ENCODE measurements at places on chromosomes 11 and 22.

DNA sequence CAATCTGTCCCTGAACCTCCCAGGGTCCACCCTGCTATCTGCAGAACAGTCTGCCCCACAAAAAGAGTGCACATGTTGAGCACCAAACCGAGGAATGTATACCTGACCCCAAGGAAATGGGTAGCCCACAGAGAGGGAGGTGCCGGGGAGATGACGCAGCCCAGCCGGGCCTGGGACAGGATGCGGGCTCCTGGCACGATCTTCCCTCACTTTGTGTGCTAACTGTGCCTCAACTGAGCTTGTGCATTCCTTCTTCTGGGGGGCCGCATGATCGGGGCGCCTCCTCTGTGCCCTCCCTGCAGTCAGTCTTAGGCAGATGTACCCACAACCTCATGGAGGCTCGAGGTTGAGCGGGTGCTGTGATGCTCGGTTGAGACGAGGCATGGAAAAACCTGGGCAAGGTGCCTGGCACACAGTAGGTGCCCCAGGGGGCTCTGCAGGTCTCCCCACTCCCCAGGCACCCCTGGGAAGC is 2.4 kb downstream of the GAS2L1 start:
- no peak for DNase-seq

GRCh38 chr11:79363861-79364378 is 76.9 kb downstream of the TENM4 start:
- no peak for DNase-seq

- no peak for DNase-seq
Measured at GRCh38 chr11:9799886-9800285, 136.0 kb downstream of the SWAP70 start.

DNA sequence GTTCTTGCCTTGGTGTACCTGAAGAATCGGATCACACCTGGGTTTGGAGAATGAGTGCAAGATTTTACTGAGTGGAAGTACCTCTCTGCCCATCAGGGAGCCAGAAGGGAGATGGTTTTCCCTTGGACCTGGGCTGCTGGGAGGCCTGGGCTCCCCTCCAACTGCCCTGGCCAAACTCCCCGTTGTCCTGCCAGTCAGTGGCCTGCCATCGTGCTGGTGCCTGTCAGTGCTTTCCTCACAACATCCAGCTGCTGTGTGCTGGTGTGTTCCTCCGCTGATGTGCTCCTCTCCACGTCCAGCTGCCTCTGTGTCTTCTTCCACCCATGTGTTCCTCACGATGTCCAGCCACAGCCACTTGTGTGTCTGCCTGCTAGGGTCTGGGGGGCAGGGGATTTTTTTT is 87.9 kb upstream of the CLPB start:
- DNase-seq = no peak

DNA sequence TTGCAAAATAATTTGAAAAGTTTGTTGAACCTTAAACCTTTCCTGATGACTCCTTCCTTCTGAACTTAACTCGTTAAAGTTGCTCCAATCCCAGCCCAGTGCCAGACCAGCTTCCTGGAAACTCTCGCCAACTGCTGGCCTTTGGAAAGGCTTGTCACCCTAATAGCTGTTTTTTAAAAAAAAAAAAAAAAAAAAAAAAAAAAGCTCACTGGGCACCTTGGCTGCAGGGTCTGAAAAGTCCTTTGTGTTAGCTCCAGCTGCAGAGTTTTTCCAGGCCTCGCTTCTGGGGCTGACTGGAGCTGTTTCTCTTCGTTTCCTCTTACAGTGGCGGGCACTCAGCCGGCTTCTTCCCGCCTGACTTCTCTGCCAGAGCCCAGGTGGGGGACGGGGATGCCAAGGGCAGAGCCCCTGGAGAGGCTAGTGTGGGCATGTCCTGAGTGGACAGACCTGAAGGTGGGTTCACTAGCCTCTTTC is 25.1 kb downstream of the KCNQ1OT1 start:
- DNase-seq = no peak

GRCh38 chr11:27497284-27497866 is 9.2 kb downstream of the LIN7C start:
- DNase-seq = no peak

GRCh38 chr11:62393061-62393611 is 25.7 kb upstream of the SCGB1A1 start:
- DNase-seq = no peak

DNA sequence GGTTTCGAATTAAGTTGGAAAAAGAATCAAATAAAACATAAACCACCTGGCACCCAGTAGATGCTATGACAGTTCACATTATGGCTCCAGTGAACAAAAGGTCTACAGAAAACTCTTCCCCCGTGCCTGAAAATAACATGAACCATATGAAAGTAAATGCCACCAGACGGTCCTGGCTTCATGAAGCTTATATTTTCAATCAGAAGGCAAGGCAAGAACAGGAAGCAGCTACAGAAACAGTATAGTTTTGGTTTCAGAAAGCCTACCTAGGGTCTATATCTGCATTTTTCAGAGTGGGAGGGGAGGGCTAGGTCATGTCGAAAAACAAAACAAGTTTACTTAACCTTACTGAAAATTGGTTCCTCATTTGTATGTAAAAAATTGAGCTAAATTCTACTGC is 9.8 kb downstream of the RAB30 start:
- no peak for DNase-seq

- DNase-seq = no peak
Measured at GRCh38 chr11:6095798-6096197, 11.7 kb upstream of the OR56B4 start.

DNA sequence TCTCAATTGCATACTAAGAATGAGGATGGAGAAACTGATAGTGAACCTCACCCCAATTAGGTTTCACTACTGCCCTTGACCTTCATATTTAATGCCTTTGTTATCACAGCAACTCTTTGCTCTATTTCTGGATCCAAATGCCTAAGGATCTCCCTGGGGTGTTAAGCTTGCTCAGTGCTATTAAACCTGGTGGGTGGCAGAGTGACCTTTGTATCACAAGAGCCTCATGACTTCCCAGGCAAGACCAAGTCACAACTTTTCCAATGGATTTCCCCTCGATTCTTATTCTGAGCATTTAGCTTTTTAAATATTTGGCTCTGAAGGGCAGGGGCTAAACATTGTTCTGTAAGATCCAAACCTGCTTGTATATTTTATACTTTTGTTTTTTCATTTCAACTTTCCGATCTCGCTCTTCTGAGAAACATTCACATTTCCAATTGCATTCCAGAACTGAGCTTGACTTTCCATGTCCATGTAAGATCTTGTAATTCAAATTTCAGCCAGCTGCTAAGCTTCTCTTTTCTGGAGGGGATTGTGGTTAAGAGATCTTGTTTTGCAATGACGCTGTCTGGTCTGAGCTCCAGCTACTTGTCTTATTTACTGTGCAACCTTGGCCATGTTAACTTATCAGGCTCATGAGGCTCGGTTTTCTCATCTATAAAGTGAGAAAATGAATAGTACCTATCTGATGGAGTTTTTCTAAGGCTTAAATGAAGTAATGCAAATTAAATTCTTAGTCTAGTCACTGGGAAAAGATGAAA is 6.4 kb upstream of the EHF start:
- DNase-seq = no peak

DNA sequence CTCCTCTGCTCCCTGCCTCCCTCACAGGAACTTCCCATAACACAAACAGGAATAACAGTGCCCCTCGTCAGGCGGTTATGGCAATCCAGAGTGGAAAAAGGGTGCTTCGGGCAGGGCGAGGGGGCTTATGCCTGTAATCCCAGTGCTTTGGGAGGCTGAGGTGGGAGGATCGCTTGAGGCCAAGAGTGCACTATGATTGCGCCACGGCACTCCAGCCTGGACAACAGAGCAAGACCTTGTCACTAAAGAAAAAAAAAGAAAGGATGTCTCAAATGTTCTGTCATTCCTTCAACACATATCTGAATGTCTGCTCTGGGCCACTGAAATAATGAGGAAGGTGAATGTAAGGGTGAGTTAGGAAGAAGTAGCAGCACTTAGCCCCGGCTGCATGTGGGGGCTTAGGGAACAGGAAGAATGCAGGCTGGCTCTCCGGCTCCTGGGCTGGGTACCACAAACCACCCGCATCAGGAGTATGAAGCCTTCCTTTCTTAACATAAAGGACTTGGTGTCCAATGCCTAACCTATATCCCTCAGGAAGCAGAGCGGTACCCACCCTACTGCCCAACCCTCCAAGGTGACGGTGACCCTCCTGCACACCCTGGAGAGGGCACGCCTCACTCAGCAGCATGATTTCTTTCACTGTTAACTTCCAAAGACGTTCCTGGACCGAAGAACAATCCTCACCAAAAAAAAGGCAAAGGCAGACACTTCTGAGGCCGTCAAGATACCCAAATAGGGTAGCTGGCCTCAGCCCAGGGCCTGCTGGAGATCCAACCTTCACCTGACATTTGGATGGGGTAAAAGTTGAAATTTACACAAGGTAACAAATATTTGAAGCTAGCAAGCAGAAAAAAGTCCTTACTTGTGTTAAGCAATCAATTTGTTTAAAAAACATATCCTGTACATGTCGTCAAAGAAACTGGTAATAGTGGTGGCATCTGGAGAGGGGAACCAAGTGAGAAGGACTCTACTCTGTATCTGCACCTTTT is 3.8 kb downstream of the CPT1A start:
- DNase-seq = no peak

DNA sequence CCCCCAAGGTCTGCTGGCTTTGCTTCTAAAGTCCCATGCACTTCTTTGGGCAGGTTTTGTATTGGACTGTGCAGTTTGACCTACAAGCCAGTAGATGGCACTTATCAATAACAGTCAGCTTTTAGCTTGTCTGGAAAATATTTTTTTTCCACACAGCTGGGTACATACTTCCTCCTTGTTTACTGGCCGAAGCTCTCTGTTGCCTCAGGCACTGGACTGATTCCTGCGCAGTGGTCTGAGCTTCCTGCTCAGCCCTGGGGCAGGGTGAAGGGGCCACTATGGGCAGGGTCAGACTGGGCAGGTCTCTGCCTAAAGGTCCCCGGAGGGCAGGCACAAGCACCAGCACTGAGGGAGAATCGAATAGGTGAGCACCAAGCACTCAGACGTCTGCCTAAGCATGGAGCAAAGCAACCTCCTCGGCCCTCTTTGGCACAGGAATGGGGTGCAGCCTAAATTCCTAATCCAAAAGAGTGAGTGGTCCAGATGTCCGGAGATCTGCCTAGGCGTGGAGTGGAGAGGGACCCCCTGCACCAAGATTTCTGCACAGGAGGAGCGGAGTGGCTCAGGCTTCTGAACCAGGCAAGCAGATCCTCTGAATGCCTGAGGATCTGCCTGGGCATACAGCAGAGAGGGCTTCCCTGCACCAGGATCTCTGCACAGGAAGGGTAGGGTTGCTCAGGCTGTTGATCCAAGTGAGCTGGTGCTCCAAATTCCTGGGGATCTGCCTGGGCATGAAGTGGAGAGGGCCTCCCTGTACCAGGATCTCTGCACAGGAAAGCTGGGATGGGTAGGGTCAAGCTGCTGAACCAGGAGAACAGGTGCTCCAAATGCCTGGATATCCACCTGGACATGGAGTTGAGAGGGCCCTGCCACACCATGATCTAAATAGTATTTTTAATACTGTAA is 105.9 kb upstream of the C11orf58 start:
- DNase-seq = no peak

DNA sequence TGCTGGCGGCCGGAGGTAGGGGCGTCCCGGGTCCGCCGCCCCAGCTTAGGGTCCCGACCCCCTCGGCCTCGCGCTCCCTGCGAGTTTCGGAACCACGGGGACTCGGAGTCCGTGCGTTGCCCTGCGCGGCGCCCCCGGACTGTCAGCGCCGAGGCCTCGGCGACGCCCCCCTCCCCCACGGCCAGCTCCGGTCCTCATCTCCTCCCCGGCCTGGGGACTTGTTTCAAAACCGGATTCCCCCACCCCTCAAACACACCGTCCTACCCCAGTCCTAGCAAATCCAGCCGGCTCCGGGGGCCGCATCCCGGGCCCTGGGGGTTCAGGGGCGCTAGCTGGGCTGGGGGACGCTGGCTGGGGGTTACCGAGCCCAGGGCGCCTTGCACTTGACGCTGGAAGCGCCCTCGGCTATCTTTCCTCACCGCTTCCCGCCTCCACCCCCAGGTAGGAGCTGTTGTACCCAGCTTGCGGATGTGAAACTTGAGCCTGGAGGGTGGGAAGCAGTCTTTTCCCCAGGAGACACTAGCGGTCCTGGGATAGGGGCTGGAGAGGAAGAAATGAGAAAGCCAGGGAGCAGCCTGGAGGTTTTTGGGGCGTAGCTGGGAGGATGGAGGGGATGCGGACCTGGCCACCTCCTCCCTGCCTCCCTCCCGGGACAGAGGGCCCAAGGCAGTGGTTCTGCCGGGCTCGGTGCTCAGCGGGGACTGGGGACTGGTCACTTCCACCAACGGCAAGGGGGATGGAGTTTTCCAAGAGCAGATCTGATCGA is 550 bp downstream of the FBLN1 start:
- no peak for DNase-seq

GRCh38 chr11:65849771-65850216 is 8.2 kb downstream of the CFL1 start:
- no peak for DNase-seq

GRCh38 chr11:9740202-9740883 is 76.5 kb downstream of the SWAP70 start:
- DNase-seq = no peak

- DNase-seq = no peak
Measured at GRCh38 chr11:94602430-94603372, 35.5 kb downstream of the PIWIL4 start.

DNA sequence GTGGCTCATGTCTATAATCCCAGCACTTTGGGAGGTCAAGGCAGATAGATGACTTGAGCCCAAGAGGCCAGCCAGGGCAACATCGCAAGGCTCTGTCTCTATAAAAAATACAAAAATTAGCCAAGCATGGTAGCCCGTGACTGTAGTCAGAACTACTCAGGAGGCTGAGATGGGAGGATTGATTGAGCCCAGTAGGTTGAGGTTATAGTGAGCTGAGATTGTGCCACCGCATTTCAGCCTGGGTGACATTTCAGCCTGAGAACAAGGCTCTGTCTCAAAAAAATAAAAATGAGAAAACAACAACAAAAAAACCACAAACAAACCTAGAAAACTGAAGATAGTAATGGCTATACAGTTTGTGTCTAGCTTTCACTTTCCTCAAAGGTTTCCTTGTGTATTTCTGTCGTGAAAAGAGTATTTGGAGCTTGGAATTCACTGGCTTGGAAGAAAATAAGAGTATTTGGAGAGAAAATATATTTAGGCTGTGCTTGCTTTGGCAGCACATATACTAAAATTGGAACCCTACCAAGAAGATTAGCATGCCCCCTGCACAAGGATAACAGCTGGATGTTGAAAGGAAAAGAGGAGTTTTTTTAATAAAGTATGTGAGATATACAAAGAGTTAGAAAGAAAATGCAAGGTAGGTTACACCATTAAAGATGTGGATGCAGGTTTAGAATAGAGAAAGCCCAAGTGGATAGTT is 3.9 kb upstream of the BIRC3 start:
- DNase-seq = no peak

- no peak for DNase-seq
Measured at GRCh38 chr22:43946384-43946667, 8.9 kb upstream of the SAMM50 start.
